GM10248 (cell line): ENCODE measurements at places on chromosomes 4 and X.

DNA sequence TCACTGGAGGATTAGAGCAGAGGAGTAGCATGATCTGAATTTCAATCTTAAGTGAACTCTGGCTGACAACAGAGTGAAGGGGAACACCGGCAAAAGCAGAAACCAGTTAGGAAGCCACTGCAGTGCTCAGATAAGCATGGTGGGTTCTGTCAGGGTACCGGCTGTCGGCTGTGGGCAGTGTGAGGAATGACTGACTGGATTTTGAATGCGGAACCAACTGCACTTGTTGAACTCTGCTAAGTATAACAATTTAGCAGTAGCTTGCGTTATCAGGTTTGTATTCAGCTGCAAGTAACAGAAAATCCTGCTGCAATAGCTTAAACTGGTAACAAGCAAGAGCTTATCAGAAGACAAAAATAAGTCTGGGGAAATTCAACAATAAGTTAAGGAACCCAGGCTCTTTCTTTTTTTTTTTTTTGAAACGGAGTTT lies 5.2 kb downstream of the HTT start:
- peak; percentile 28 for DNase-seq

DNA sequence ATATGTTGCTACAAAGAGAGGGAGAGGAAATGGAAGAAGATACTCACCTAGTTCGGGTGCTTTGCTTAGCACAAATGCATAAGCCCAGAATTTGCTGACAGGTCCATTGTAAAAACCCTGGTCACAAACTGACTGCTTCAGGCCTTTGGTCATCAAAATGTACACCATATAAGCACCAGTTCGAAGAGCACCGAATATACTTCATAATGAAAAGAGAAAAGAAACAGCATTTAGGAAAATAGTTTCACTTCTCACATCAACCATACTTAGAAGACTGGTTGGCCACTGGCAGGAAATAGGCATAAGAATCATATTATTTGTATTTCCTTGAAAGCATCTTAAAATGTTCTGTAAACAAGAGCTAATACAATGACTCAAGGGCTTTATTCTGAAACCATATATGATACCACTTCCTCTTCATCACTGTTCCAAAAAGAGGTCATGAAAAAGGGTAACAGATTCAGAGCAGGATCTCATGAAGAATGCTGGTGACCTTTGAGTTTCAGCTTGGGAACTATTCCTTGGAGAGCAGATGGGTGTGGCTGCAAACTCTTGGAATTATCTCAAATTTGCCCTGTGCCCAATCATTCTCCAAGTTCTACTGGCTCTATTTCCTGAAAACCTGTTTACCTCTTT lies 138.7 kb downstream of the ELOVL6 start:
- DNase-seq, result peak; percentile 37

DNA sequence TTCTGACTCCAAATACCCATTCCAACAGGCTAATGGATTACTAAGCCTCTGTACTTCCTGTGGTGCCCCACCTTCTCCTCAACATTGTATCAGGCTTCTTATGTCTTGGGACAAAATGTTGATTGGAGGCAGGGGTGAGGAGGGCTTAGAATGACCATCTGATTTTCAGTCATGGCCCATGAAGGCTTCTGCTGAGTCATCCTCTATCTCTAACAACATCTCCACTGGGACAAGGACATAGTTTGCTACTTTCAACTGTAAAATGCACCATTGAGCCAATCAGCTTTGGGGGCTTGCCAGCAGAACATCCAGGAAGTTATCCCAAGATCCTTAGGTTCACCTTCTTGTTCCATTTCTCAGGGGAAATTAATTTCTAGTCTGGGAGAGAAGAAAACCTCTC lies 29.5 kb downstream of the MAGEB17 start:
- no peak for DNase-seq

- DNase-seq, result no peak
These were observed 748.0 kb downstream of the PCDH18 start for GRCh38 chr4:136784326-136784725.

- DNase-seq, result no peak
These were observed 110.0 kb downstream of the PSAPL1 start for GRCh38 chr4:7324651-7325121.

DNA sequence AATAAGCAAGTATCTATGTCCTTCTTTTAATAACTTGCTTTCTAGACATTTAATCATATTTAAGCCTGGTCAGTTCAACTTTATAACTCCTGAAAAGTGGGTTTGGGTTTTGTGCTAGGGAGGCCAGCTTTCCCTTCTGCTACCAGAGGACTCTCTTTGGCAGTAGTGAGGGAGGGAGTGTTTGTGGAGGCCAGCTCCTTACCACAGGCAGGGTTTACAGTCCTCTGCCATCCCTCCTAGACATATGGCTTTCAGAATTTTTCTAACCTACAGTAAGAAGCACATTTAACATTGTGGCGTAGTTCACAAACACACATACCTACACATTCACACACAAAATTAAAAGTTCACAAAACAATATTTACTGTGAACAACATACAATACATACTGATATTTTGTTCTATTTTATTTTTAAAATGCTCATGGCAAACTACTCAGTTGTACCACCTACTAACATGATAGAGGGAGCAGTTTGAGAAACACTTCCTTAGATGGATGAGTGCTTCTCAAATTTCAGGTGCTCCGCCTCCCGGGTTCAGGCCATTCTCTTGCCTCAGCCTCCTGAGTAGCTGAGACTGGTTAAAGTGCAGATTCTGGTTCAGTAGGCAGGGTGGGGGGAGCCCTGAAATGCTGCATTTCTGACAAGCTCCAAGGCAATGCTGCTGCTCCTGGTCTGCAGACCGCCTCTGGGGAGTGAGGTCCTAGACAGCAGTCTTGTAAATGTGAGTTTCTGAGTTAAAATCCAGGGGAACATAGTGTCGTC lies 86.7 kb downstream of the PTTG2 start:
- no peak for DNase-seq

- DNase-seq, result no peak
These were observed 551 bp upstream of the ARX start for GRCh38 chrX:25016361-25016671.

DNA sequence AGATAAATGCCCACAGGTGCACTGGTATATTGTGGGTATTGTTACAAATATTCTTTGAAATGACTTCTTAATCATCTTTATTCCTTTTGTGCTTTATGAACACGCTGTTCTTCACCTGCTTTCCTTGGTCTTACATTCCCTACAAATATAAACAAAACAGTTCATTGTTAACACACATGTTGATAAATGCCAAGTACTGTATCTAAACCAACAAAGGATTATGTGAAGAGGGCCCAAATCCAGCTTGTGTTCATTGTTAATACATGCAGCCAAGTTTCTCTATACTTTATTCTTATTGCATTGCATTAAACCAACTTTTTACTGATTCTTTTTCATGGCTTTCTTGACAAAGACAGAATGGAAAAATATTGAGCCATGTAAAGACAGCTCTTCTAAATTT lies 42.8 kb downstream of the AREG start:
- DNase-seq, result no peak
